Sigmoid colon (tissue), 7 donors: ENCODE measurements at places on chromosomes 5 and 9. TPM values are rescaled to one million over a fixed set of nuclear protein-coding genes. Genes with fewer than 3 reads are reported as not detected.

The GABRA1 gene
- total RNA-seq = not detected

The FCN1 gene
- total RNA-seq = 1.4 TPM

The PCDHB5 gene
- 6.5 TPM for total RNA-seq

GRCh38 chr5:59768152-59769040, 125.1 kb downstream of the PDE4D start:
- peak; percentile 86 for DNase-seq
- H3K4me3 ChIP-seq = peak overlapping the region; percentile 68
- H3K27ac ChIP-seq = peak overlapping the region; percentile 89
- no peaks in the 10 kb centered on the region for H3K27me3 ChIP-seq
- peaks cover 53% of the 10 kb centered on the region for H3K4me1 ChIP-seq
- no peaks in the 10 kb centered on the region for H3K36me3 ChIP-seq

- no peak overlapping the region for H3K27ac ChIP-seq
- DNase-seq = no peak
Measured at GRCh38 chr9:123605286-123605685, 249.3 kb downstream of the CRB2 start.

DNA sequence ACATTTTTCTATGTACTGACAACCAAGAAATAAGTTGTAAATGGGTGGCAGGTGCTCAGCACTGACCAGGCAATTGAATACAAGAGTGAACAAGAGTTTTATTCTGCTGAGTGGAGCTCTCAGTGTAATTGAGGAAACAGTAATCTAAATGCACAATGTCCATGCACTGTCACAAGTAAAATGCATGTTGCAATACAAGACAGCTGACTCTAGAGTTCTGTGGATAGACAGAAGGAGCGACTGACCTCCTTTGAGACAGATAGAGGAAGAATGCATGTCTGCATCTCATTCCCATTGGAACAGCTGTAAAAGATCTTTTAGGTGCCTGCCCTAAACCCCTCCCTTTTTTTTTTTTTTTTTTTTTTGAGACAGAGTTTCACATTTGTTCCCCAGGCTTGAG, 299.0 kb downstream of the FBXL7 start:
- no peak overlapping the region for H3K4me3 ChIP-seq
- H3K36me3 ChIP-seq = no peaks in the 10 kb centered on the region
- DNase-seq = no peak
- no peak overlapping the region for H3K27ac ChIP-seq
- H3K4me1 ChIP-seq = peaks cover 8% of the 10 kb centered on the region

DNA sequence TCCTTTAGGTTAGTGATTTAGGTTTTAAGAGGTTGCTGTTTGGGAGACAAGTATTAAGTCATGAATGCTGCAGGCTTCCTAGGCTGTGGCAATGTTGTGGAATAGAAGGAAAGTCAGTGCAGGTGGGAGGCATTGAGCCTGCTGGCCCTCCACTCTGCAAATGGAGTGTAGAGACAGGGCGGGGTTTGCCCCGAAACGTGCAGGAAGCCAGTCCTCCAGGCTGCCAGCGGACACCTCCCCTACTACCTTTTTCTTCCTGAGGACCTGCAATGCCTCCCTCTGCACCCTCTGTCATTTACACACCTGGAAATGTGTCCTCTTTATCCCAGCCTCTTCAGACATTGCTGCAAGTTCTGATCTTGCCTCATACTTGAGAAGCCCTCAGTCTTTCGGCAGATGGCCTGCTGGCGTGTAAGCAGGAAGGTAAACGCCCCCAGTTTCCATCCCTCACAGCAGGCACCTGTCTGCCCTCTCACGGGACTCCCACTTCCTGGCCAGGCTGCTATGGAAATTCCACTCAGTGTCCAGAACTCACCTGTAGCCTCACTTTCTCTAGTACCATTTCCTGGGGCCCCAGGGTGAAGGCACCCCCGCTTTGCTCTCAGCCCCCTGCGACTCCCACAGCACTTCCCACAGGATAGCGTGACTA, 81.6 kb upstream of the BOD1 start:
- no peak overlapping the region for H3K27ac ChIP-seq
- no peaks in the 10 kb centered on the region for H3K4me1 ChIP-seq
- no peak overlapping the region for H3K4me3 ChIP-seq

DNA sequence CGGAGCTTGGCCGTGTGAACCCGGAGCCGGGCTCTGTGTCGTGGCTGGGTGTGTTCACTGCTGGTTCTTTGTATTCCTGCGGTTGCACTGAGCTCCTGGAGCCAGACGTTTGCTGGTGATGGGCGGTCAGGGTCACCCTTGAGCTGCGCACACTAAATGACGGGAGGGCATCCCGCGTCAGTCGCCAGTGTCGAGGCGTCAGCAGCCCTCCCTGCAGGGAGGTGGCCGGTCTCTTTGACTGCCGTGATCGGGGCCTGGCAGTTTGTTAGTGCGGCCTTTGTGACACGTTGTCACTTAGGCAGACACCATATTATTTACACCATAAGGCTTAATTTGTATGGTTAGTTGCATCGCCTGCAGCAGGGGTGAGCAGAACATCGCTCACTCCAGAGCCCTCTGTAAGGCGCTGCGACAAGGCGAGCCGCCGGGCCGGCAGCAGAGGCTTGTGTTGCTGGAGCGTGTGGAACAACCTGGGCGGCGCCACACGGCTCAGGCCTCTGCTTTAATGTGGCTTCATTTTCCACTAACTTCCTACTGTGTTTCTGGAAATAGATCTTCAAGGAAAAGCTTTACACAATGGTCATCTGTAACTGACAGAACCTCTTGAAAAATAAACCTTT, 8.3 kb downstream of the NDUFS6 start:
- no peak overlapping the region for H3K4me3 ChIP-seq
- H3K27ac ChIP-seq = no peak overlapping the region
- no peaks in the 10 kb centered on the region for H3K4me1 ChIP-seq
- H3K27me3 ChIP-seq = no peaks in the 10 kb centered on the region

DNA sequence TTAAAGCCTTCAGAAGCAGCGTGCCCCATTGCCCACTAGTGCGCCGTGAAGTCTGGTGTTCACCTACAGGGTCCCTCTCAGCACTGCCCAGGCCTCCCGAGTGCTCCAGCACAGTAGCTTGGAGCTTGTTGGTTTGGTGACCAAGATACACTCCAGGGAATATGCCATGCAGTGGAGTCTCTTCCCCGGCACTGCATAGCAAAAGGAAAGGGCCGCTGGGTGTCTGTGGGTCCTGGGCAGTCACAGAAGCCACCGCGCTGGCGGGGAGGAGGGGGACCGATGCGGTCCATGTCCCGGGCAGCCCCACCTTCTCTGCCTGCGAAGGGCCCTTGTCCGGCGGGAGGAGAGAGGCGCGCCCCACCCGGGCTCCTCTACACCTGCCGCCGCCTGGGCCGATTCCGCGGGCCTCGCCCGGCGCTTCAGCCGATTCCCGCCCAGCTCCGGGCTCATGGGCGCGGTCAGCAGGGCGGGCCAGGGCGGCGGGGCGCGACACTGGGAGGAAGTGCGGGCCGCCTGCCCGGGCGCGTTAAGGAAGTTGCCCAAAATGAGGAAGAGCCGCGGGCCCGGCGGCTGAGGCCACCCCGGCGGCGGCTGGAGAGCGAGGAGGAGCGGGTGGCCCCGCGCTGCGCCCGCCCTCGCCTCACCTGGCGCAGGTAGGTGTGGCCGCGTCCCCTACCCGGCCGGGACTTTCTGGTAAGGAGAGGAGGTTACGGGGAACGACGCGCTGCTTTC, at the start of gene SYK:
Gene SYK, plus strand, starts transcription at position 579 of the 732 bp plus-strand sequence. CDS start 42,080 bp downstream, outside the sequence.
- DNase-seq = peak; percentile 67
- H3K27me3 ChIP-seq = peaks cover 20% of the 10 kb centered on the region
- no peaks in the 10 kb centered on the region for H3K36me3 ChIP-seq
- H3K4me3 ChIP-seq = peak within 1 kb of the TSS; percentile 37

GRCh38 chr9:18208166-18209059, 265.5 kb upstream of the ADAMTSL1 start:
- H3K27ac ChIP-seq = peak overlapping the region; percentile 14
- no peaks in the 10 kb centered on the region for H3K4me1 ChIP-seq
- no peaks in the 10 kb centered on the region for H3K36me3 ChIP-seq
- no peak overlapping the region for H3K4me3 ChIP-seq
- DNase-seq = no peak
